ENCODE measurements at places on chromosomes 7 and 10. TPM values are rescaled to one million over a fixed set of nuclear protein-coding genes. Genes with fewer than 3 reads are reported as not detected.
A peak's percentile ranks its signal among the peaks of the same experiment; 100 is the strongest.

- DNase-seq, result no peak
Measured at GRCh38 chr10:70277396-70278030, 6.3 kb downstream of the NPFFR1 start.

DNA sequence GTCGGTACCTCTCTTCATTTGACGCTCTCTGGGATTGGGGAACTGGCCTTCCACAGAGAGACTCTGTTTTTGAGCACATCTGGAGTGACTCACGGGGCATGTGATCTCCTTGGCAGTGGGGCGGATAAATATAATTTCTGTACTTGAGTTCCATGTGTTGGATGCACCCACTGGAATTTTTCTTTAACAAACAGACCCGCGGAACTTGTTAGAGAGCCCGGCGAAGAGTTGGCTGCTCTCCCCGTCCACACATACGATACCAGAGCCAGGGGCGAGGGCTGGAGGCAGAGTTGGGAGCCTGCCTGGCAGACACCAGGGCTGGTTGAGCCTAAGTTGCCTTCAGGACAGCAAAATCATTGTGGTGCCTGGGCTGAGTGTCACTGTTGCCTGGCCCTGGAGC lies at the start of gene FAM180A:
Gene FAM180A (minus strand): TSS at position 44 of the 400 bp plus-strand sequence. CDS start 233 bp downstream, outside the sequence.
- no peak for DNase-seq

DNA sequence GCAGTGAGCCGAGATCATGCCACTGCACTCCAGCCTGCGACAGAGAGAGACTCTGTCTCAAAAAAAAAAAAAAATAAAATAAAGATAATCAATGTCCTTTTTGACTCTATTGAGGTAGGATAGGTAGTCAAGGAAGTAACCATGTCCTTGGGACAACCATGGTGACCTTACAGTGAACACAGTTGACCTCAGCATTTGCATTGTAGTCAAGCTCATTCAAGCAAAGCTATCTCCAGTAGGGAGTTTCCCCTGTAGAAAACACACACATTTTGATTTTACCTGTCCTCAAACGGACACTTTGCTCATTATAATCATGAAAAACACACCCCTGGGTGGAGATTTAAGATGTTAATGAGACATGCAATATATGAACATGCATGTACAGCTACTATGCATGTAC lies 171.7 kb downstream of the KIF20B start:
- DNase-seq, result no peak

The GSAP gene
- 3.6 TPM for total RNA-seq

The BZW2 gene
- 56.9 TPM for total RNA-seq

- no peak for DNase-seq
Measured at GRCh38 chr10:58241346-58241745, 26.3 kb downstream of the IPMK start.

DNA sequence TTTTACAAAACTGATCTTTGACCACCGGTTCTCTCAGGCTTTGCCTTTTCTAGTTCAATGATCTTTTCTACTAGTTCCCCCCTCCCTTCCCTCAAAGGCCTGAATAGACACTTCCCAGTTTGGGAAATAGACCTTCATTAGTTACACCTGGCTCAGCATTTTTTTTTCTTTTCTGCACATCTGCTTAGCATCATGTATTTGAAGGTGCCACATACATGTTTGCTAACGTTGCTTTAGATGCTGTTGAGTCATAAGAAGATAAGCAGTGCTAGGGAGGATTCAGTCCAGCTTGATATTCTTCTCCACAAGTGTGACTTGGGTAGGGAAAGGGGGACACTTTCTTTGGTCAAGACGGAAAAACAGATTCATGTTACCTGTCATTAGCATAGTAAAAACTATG lies 78.3 kb downstream of the BICC1 start:
- DNase-seq, result no peak

DNA sequence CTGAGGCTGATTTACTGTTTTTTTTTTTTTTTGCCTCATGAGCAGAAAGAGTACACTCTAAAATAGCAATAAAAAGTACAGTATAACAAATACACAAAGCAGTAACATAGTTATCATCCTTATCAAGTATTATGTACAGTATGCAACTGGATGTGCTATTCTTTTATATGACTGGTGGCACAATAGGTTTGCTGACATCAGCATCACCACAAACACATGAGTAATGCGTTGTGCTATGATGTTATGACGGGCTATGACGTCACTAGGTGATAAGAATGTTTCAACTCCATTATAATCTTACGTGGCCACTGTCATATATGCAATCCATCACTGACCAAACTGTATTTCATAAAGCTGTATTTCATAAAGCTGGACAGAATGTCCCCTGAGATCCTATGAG lies 189.2 kb upstream of the GLI3 start:
- no peak for DNase-seq

GRCh38 chr10:113765910-113766309 lies 14.4 kb downstream of the PLEKHS1 start:
- no peak for DNase-seq

DNA sequence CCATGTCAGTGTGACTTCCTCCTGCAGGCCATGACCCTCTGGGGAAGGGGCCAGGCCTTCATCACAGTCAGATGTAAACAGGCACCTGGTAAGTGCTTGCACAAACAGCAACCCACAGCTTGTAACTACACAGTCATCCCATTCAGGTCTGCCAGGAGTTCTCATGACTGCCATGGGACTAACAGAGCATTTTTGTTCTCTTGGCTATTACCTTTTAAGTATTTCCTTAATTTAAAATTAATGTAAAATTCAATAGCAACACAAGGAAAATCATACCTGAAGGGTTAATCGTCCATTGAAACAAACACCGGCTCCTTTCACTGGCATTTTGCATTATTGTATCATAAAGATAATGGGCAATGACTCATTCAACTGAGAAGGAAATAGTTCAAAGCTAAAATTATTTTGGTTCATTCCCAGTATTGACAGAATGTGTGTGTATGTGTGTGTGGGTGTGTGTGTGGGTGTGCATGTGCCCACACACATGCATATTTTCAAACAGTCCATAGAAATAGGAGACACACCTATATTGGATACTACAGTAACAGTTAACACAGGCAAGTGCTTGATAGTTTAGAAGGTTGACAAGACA lies 307.9 kb downstream of the WDR11 start:
- DNase-seq, result no peak

- no peak for DNase-seq
Measured at GRCh38 chr7:78072201-78072590, 273.6 kb downstream of the PHTF2 start.

GRCh38 chr10:124294811-124295770 lies 123.6 kb downstream of the OAT start:
- DNase-seq, result no peak

- DNase-seq, result no peak
Measured at GRCh38 chr7:29289156-29290021, 94.8 kb downstream of the CHN2 start.

- no peak for DNase-seq
Measured at GRCh38 chr10:62075912-62076311, 174.4 kb downstream of the ARID5B start.

The DNAJC12 gene
- 6.3 TPM for total RNA-seq

DNA sequence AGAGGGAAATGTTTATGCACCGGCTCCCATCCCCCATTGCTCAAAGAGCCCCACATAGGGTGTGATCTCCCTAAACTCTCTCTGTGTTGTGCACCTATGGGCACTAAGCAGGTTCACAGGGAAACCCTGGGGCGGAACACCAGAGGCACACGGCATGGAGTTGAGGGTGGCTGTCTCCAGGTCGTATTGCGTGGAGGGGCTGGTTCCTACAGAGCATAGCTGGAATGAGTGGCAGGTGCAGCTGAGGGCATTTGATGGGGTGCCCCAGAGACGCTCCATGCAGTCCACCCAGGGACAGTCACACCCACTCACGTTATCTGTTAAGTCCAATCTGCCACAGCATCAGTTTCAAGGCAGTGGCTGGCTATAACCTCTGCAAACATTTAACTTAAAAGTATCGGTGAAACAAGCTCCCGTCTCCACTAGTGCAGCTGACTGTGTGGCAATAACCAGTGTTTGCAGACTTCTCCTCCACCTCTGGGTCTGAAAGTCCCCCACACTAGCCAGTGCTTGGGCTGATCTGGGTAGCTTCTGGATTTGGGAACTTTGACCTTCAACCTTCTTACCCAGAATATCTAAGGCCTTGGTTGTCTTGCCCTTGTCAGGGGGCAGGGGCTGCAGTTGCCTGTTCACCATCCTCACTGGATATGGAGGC lies 249.2 kb upstream of the ZNF32 start:
- no peak for DNase-seq

The SFTPA2 gene
- not detected for total RNA-seq

The CDH23 gene
- under 0.01 TPM for total RNA-seq

The PTF1A gene
- total RNA-seq, result not detected

DNA sequence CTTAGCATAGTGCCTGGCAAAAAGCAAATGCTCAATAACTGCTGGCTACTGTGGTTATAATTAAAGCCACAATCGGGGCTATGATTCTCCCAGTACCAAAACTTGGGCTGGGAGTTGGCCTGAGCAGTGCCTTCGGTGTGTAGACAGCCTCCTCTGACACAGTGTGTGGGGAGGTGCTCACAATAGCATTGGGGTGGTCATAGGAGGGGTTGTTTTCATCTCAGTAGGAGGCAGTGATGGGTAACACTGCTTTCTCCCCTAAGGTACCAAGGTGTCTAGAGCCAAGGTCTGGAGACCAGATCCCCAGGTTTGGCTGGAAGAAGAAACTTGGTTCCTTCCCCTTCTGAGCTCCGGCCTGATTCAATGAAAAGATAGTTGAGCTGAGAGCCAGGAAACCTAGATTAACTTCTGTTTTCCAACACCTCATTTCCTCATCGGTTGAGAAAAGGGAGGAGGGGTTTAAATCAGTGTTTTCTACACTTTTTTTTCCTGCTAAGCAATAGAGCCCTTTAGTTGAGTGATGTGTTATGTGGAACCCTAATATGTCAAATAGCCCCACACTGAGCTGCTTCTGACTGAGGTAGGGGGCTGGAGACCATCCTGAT lies 68.2 kb downstream of the LRMDA start:
- no peak for DNase-seq

DNA sequence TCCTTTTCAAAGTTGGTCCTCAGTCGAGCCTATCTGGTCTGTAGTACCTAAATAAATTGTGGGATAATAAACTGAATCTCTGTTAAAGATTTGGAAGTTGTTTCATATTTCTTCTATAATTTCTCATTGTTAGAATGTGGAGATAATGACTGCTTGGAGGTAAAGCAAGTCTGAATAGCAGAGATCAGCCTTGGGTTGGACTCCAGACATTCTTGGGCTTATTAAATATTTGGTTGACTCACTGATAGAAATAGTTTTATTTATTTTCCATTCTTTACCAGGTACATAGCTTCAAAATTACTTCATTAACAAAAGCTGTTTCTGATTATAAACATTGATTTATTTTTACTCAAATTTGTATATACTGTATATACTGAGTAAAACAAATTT lies 34.3 kb downstream of the TPST1 start:
- no peak for DNase-seq

The MOGAT3 gene
- not detected for total RNA-seq

The MYO3A gene
- not detected for total RNA-seq

The PRSS37 gene
- total RNA-seq, result not detected

The TPST1 gene
- total RNA-seq, result 18.3 TPM

DNA sequence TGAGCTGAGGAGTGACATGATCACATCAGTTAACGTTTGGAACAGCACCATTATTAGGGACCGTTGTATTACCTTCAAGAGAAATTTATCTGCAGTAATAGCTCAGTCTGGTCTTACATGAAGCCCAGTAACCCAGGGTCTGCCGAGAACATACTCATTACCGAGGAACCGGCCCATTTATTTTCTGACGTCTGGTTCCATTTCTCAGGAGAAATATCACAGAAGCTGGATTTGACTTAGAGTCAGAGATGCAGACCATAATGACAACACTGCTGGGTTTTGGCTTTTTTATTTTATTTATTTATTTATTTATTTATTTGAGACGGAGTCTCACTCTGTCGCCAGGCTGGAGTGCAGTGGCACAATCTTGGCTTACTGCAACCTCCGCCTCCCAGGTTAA lies 163.1 kb downstream of the CCDC3 start:
- DNase-seq, result no peak

The HKDC1 gene
- not detected for total RNA-seq

The AKR1D1 gene
- not detected for total RNA-seq

GRCh38 chr7:22356701-22357310 lies at the start of gene RAPGEF5:
TSS of gene RAPGEF5 (minus strand) at chr7:22357154. CDS start at chr7:22357060, 94 bp downstream.
- DNase-seq, result peak; percentile 47

DNA sequence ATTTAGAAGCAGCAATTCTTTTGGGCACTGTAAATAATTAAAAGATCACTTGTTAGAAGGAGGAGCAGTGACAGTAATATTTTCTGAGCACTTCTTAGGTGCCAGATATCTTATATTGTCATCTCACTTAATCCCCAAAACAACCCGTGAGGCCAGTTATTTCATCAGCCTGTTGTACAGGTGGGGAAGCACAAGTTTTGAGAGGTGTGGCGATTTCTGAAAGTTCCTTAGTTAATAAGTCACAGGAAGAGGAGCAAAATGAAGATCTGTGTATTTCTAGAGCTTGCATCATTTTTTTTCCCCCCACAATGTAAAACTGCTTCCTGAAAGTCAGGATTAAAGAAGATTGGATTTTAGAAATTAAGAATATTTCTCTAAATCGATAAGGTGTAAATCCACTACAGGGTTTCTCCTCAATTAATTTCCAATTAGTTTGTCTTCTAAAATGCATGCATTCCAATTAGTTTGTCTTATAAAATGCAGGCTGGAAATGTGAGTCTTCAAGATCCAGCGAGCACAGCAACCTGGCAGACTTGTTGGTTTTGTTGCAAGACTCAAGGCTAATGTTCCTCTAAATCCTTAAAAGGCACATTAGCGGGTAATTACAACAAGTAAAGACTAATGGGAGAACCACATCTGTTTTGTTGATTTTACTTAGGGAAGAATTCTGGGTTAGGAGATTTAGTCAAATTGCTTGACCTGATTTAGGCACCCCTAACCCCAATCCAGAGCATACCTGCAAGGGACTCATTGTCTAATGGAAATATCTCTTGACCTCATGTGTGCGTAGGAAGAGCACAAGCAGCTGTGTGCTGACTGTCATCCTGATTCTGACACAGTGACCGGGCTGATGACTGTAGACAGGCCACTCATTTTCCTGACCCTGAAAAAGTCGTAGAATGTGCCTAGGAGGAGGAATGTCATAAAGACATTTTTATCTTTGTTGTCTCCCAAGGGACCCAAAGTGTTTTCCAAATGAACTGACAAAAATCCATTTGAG lies 272.0 kb downstream of the BAMBI start:
- no peak for DNase-seq

- DNase-seq, result no peak
Measured at GRCh38 chr7:158246960-158247673, 340.5 kb downstream of the PTPRN2 start.

- DNase-seq, result no peak
Measured at GRCh38 chr7:120843109-120843508, 14.8 kb downstream of the TSPAN12 start.

All from lung microvascular endothelial cell (primary cell).